ENCODE measurements at places on chromosomes 16 and 17.

DNA sequence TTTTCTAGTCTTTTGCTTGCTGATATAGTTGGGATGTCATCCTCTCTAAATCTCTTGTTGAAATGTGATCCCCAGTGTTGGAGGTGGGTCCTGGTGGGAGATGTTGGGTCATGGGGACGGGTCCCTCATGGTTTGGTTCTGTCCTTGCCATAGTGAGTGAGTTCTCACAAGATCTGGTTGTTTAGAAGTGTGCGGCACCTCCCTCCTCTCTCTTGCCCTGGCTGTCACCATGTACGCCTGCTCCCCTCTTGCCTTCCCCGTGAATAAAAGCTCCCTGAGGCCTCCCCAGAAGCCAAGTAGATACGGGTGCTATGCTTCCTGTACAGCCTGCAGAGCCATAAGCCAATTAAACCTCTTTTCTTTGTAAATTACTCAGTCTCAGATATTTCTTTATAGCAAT is 15.2 kb downstream of the IL4R start:
- no peak for DNase-seq

DNA sequence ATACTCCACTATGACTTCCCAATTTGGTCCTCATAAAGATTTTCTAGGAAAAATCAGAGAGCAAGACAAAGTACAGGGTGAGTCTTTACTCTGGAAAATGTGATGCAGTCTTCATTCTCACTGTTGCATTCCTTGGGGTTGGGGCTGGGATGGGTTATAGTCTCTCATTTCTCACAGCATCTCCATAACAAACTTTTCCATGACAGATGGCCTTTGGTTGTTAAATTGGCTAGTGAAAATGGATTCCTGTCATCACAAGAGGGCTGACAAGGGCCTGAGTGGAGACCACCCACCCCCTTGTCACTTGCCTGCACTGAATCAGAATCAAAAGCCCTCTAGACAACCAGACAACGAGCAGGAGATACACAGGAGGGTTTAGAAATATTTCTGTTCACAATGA is 174.6 kb downstream of the AATF start:
- DNase-seq, result no peak

- DNase-seq, result no peak
Observed at GRCh38 chr16:73143576-73144422, 95.9 kb upstream of the ZFHX3 start.

GRCh38 chr17:60769327-60769726 is 91.7 kb downstream of the BCAS3 start:
- DNase-seq, result no peak

DNA sequence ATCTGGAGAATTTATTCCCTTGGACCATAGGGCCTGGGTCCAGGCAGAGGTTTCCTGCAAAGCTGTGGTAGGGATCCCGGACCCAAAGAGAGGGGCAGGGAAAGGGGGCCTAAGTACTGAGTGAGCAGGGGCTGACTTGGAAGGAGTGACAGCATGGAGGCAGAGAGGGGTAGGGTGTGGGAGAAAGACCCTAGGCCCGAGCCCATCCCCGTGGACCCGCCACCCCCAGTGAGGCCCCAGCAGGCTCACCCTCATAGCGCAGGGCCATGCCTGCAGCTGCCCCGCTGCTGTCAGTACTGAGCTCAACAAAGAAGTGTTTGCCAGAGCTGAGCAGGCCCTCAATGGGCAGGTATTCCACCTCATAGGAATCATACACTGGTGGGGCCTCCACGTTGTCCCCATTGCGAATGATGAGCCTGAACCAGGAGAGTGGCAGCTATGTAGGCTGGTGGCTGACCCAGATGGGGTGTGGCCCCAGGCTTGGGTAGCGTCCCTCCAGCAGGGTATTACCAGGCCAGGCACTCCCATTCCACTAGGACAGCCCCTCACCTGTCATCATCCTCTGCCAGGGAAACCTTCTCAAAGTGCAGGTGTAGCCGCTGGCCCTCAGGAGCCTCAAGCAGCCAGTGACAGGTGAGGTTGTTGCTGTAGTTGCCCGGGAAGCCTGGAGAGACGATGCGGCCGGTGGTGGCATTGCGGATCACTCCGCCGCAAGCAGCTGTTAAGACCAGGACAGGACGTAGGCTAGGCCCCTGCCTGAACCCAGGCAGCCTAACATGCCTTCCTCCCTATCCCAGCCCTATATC is 9.1 kb upstream of the PHF12 start:
- DNase-seq, result no peak

DNA sequence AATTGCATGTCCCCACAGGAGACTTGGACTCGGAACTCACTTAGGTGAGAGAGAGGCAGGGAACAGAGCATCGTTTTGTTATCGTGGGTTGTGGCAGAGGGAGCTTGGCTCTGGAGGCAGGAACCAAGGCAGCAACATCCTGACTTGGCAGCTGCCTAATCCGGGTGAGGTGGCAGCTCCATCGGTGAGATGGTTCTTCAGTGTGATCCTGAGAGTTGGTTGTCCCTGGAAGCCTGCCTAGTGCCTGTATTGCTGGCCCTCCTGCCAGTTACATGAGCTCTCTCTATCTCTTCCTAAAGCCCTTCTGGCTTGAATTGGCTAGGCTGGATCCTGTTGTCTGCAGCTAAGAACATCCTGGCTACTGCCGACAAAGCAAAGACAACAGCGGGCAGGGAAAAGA is 19.9 kb upstream of the SEC14L1 start:
- DNase-seq, result no peak

GRCh38 chr17:60947100-60947499 is 269.4 kb downstream of the BCAS3 start:
- DNase-seq, result no peak

All from renal cortical epithelial cell (primary cell).